Fibroblast of upper back skin (primary cell): ENCODE measurements at places on chromosomes 12 and 14.

GRCh38 chr12:89783359-89784060, 74.9 kb upstream of the ATP2B1 start:
- DNase-seq = peak; percentile 62

DNA sequence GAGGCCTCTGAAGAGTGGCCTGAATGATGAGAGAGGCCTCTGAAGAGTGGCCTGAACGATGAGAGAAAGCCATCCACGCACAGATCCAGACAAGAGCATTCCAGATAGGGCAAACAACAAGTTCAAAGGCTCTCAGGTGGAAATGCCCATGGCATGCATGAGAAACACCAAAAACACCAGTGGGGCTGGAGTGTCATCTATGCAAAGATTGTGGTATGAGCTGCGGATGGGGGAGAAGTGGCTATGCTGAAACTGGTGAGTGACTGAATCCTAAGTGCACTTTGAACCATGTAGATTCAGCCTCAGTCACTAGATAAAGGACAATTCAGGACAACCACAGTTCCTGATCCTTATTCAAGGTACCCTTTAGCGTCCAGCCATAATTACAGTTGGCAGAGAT, 79.4 kb upstream of the GZMB start:
- DNase-seq = no peak

GRCh38 chr14:64225151-64225757, 68.9 kb downstream of the ESR2 start:
- no peak for DNase-seq

GRCh38 chr12:68370006-68370590, 37.9 kb upstream of the MDM1 start:
- no peak for DNase-seq

- no peak for DNase-seq
Measured at GRCh38 chr12:42733911-42734310, 144.4 kb upstream of the PRICKLE1 start.

- DNase-seq = no peak
Measured at GRCh38 chr14:104228221-104228620, 89.8 kb downstream of the KIF26A start.

GRCh38 chr14:50312734-50313054, 570 bp downstream of the DMAC2L start:
- DNase-seq = no peak

DNA sequence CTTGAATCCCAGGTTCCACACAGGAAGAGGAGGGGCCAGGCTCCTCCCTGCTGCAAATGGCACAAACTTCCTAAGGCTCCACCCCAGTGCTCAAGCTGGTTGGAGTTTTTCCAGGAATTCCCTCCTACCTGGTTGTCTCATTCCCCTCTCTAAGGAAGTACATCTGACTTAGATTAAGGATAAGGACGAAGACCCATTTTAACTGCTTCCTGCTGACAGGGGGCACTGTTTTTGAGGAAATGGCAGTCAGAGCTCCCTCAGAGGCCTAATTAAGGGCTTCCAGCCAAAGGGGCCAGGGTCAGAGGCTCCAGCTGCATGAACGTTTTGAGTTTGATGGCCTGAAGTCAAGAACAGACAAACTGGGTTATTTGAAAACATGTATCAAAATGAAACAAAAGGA, 1084.7 kb downstream of the SLC6A15 start:
- peak; percentile 24 for DNase-seq

GRCh38 chr12:75842090-75842489, 189.5 kb downstream of the PHLDA1 start:
- no peak for DNase-seq

DNA sequence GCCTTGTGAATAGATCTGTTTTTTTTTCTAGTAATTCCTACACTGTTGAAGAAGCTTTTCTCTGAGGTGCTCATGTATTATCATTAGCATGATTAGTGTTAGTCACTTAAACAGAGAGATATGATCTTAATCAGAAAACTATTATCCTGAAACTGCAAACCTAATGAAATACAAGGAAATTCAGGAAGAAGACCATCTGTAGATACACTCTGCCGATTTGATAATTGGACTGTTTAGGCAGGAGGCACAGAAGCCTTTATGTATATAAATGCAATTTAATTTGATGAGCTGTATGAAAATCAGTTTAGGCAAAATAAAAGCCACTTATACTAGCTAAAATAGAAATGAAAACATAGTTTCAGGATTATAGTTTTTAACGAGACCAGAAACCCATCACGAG, 23.3 kb downstream of the PDZRN4 start:
- no peak for DNase-seq

- DNase-seq = no peak
Measured at GRCh38 chr12:61188801-61189595, 1071.2 kb upstream of the USP15 start.

DNA sequence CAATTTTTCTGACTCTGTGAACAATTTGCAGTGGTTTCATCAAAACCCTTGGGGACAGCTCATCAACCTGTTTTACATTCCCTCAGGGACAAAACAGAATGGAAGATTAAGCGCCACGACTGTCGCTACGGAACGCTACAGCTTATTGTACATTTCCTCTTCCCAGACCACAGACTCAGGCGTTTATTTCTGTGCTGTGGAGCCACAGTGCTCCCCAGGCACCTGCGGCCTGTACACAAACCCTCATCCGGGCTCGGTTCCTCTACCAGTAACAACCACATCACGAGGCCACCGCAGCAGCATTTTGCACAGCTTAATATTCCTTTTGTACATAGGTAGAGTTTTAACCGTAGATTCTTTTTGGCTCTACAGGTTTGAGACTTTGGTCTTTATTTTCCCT, 397.4 kb upstream of the OR4E1 start:
- DNase-seq = no peak

DNA sequence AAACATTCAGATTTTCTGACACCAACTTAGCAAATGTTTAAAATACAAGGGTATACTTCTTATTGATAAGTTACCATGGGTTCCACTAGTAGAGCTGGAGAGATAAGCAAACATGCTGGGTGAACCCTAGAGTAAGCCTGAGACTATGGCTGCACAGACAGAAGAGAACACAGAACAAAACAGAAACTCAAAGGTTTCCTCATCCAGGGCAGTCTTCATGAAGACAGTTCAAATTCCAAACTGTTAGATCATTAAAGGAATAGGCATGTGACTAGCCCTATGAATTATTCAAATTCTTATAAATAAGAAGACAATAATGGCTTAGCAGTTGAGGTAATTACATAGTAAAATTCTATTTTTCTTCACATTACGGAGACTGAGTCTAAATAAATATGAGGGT, 28.1 kb downstream of the BTBD7 start:
- DNase-seq = peak; percentile 33

DNA sequence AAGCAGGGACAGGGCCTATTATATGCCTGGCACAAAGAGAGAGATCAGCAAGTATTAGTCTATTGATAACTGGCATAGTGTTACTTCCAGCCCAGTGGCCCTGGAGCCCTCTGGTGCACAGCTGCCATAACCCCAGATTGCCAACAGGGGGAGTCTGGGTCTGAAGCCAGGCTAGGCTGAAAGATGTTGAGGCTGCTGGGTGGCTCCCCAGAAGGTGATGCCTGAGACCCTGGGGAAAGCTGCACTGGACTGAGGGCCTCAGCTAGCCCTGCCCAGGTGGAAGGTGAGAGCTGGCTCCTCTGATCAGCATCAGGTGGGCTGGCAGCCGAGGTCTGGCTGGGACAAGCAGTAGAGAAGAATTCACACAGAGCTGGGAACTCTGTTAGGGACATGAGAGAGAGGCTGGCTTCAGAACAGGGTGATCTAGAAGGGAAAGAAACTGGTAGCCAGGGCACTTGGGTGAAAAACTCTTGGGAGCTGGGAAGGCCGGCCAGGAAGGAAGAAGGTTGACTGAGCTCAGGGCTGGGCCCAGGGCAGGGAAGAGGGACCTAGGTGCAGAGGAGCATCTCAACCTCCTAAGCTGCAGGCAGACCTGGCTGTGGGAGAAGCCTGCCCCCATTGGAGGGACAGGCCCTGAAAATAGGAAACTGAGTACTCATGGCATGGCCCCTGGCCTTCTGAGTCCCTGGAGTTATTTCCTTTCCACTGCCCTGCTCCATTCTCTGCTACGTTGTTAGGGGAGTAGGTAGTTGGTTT, 3.9 kb downstream of the GZMH start:
- DNase-seq = no peak

- peak; percentile 93 for DNase-seq
Measured at GRCh38 chr12:96219700-96220206, 25.6 kb downstream of the ELK3 start.

DNA sequence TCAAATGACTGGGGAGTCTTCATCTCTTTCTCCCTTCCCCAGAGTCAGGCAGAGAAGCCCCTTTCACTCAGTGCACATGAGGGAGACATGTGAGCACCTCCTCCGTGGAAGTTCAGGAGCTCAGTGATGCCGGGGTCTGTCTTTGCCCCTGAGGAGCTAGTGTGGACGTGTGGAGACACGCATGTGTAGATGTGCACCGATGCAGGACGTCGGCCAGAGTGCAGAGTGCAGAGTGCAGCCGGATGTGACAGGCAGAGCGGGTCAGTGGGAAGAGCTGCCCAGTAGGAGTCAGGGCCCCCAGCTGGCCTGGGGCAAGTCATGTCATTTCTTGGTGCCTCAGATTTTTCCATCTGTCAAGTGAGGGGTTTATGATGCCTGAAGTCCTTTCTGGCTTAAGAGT, 20.7 kb downstream of the TSPAN9 start:
- no peak for DNase-seq

- peak; percentile 67 for DNase-seq
Measured at GRCh38 chr12:93990832-93991803, 157.3 kb upstream of the PLXNC1 start.

GRCh38 chr12:54201001-54201794, 12.4 kb upstream of the SMUG1 start:
- peak; percentile 79 for DNase-seq

DNA sequence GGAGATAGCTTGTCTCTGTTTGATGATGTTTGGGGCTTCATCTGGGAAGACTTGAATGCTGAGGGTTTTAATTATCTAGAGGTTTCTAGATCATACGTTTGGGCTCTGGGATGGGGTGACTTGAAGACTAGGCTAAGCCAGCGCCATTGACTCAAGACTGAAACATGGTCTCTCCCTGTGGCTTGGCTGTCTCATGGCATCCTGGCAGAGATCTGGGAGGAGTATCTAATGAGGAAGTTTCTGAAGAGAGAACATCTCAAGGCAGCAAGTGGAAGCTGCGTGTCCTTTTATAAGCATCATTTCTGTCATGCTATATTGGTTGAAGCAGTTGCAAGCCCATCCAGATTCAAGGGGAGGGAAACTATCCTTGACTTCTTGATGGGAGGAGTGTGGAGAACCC, 104.8 kb downstream of the UNC79 start:
- no peak for DNase-seq

DNA sequence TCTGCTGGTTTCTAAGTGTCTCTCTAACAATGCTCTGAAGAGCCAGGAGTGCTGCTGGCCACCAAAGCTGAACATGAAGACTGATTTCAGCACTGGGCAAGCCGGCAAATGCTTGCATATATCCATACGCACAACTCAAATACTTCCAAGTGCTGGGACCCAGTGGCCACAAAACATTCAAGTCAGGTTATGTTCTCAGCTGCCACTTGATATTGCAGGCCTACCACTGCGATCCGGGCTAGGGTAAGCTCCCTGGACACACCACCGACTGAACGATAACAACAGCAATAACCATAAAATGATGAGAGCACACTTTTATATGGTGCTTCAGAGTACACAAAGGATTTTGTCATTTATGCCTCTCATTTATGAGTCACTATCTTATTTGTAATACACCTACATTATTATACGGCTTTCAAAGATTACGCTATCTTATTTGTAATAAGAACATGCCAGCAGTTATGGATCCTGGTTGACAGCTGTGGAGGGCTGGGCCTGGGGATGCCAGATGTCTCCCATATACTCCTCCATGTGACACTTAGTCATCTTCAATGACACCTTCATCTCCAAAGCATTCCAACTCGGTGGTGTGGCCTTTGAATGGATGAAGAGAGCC, 35.5 kb downstream of the CRACR2A start:
- no peak for DNase-seq

DNA sequence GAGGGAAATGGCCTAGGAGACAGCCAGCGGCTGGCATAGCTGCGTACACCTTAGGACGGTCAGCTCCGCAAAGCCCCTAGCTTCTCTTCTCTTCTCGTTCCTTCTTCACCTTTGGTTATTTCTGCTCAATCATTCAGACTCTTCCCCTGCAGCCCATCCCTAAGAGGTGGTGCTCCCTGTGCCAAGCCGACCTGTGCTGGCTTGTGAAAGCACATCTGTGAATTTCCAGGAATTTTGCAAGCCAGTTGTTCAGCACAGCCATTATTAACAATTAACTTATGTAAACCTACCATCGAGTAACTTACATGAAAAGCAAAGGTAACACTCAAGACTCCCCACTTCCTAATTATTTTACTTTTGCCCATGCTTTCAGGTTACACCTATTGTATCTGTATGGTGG, 20.9 kb upstream of the GPR68 start:
- DNase-seq = no peak

DNA sequence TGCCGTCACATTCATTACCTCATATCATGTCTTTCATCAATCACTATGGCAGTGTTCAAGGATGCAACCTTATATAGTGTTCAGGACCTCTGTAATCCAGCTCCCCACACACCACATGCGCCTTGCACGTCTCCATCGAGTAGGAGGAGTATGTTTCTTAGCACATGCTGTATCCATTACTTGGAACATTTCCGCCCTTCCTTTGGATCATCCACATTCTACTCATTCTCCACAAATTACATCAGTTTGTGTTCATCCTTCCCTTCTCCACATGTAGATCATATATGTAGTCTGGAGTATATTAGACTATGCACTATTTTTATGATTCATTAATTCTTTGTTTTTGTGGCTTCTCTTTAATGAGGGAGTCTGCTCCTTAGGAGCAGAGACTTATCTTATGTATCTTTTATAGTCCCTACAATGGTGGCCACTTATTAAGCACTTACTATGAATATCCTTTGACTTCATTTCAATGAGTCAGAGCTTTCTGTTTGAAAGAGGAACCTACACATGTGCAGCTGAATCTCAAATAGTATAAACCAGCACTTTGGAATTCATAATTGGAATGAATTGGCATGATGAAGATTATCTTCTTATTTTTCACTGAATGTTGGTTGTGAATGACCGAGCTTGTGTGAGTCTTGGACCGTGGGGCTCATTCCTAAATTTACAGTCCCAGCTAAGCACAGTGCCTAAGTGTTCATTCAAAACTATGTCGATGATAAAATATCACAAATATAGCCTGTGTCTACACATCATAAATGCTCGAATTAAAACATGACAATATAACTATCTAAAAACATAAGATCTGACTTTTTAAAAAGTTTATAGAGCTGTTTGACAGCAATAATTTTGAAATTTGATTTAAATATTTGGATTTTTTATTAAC, 30.2 kb upstream of the NPAS3 start:
- peak; percentile 69 for DNase-seq
